ENCODE measurements at places on chromosomes 1 and 21. TPM values are rescaled to one million over a fixed set of nuclear protein-coding genes. Genes with fewer than 3 reads are reported as not detected.

Gene AADACL4
- not detected for total RNA-seq

GRCh38 chr1:18461656-18462055 lies 19.1 kb upstream of the KLHDC7A start:
- H3K27me3 ChIP-seq, result no peaks in the 10 kb centered on the region
- H3K27ac ChIP-seq, result no peak overlapping the region
- H3K4me3 ChIP-seq, result no peak overlapping the region
- no peaks in the 10 kb centered on the region for H3K4me1 ChIP-seq

DNA sequence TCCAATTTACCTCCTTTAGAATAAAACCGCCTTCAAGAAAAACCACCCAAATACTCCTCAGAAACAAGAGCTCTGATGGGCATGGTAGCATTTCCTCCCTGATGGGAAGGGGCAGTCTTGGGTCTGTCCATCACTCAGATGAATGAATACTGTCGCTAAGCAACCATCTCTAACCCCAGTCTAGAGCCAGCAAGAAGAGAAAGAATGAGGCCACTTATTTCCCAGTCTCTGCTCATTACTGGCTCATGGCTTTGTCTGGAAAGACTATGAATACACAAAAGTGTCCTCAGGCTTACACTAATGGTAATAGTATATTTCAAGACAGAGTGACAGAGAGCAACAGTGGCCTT lies 51.0 kb upstream of the F3 start:
- no peak for DNase-seq
- no peaks in the 10 kb centered on the region for H3K36me3 ChIP-seq
- H3K27ac ChIP-seq, result no peak overlapping the region
- no peaks in the 10 kb centered on the region for H3K27me3 ChIP-seq

GRCh38 chr1:30273456-30273855 lies 449.9 kb downstream of the MATN1 start:
- no peaks in the 10 kb centered on the region for H3K4me1 ChIP-seq
- H3K27me3 ChIP-seq, result peaks cover 4% of the 10 kb centered on the region
- DNase-seq, result no peak
- no peaks in the 10 kb centered on the region for H3K36me3 ChIP-seq
- H3K27ac ChIP-seq, result no peak overlapping the region
- no peak overlapping the region for H3K4me3 ChIP-seq

GRCh38 chr1:161954466-161954865 lies 69.2 kb downstream of the OLFML2B start:
- no peaks in the 10 kb centered on the region for H3K36me3 ChIP-seq
- no peak overlapping the region for H3K27ac ChIP-seq
- no peaks in the 10 kb centered on the region for H3K27me3 ChIP-seq
- no peaks in the 10 kb centered on the region for H3K4me1 ChIP-seq

DNA sequence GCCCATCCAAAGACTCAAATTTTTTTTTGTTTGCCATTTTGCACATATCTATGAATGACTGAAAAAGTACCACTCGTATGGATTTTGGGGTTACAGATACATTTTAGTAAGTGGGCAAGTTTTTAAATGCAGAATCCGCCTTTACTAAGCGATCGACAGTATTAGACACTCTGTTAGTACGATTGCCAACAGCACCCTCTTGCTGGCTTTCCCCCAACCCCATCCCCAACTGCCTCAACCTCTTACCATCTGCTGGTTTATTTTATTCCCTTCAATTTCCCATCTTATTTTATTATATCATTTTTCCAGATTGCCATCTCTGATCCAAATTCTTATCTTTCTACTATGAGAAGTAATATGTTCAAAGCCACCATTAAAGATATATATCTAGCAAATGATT lies 244.8 kb downstream of the LRRIQ3 start:
- no peaks in the 10 kb centered on the region for H3K27me3 ChIP-seq
- H3K36me3 ChIP-seq, result no peaks in the 10 kb centered on the region
- H3K4me1 ChIP-seq, result no peaks in the 10 kb centered on the region
- no peak for DNase-seq
- H3K27ac ChIP-seq, result no peak overlapping the region

Measured in prostate gland (tissue), 2 donors.